ENCODE measurements at places on chromosomes 1 and 21.

GRCh38 chr21:45149021-45149420 is 74.6 kb downstream of the ADARB1 start:
- no peak for DNase-seq

DNA sequence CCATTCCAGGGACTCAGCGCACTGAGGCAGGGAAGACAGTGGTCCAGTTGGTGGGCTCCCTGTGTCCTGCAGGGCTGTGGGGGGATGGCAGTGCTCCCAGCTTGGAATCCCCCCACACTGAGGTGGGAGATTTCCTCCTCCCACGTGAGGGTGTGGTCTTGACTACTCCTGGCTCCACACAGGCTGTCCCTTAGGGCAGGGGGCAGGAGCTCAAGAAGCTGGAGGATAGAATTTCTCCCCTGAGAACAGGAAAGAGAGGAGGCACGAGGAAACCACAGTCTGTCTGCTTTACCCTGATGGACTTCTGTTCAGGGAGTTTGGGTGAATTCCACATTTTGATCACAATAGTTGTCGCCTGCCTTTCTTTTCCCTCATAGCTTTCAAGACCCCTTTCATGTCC is 62.1 kb downstream of the CACNA1E start:
- DNase-seq = no peak

GRCh38 chr21:26188422-26188821 is 17.9 kb upstream of the APP start:
- DNase-seq = no peak

DNA sequence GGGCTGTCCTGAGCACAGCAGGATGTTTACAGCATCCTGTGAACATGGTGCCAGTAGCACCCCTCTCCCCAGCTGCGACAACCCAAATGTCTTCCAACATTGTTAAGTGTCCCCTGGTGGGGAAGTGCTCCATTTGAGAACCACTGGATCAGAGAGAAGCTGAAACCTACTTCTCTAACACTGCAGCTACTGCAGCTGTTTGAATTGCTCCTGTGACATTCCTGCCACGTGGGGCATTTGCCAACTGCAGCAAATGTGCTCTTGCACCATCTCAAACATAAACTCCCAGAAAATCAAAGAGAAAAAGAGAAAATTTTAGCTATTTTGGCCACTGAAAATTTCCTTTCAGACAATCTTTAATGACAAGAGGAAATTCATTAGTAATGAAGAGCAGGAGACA is 11.0 kb downstream of the SLC2A5 start:
- no peak for DNase-seq
